ENCODE measurements at places on chromosomes 4 and X.

DNA sequence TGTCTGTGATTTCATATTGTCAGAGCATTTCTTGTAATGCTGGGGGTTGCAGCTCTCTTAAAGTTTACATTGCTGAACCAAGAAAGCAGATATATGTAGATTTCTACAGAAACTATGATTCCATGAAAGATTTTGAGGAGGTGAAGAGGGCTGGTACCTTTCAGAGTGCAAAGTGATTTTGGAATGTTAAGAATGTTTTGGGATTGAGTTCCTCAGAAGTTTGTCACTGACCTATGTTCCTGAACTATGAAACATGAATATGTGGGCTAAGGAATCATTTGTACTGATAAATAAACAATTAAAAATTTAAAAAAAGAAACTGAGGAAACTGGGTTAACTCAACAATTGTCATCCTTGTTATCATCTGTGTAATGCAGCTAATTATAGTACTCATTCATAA lies 12.3 kb upstream of the CHIC2 start:
- DNase-seq = no peak

GRCh38 chr4:87476934-87477333 lies 52.2 kb downstream of the SPARCL1 start:
- DNase-seq = no peak

GRCh38 chrX:130083656-130084382 lies 26.5 kb downstream of the ELF4 start:
- DNase-seq = no peak

DNA sequence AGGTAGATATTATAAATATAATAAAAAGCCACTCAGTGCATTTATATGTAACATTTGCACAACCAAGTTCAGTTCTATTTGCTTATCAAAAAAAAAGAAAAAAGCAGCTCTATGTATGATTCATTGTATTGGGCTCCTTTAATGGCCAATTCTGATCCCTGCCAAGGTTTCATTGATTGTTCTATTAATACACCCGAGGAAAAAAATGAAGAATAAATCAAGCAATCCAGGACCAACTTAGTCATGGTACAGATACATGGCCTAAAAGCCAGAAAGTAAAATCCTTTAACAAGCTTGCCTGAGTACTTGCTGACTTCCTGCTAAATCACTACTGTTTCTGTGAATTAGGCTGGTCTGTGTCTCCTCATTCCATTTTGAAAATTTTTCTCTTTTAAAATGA lies 77.6 kb upstream of the PCDH7 start:
- DNase-seq = no peak

Measured in NCI-H774 (cell line).